ENCODE measurements at places on chromosomes 16 and 17.

- no peak for DNase-seq
Observed at GRCh38 chr16:85144026-85144915, 32.0 kb upstream of the CIBAR2 start.

DNA sequence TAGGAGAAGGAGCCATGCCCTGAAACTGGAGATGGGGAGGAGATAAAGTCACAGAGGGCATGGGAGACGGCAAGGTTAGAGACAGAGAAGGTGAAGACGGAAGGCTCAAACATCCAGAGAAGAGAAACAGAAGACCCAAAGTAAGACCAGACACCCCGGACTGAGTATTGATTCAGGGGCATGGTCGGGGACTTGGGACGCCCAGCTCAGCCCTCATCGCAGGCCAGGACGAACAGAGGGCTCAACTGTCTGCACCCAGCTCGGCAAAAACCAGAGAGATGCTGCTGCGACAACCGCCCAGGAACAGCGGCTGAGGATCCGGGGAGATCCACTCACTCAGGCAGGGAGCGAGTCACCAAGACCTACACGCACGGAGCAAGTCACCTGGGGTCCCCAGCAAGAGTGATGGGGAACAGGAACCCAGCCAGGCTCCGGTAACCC lies 999 bp downstream of the XYLT1 start:
- DNase-seq = no peak

- DNase-seq = no peak
Observed at GRCh38 chr16:57707331-57707730, 12.7 kb downstream of the DRC7 start.

- DNase-seq = peak; percentile 60
Observed at GRCh38 chr17:73068322-73069153, 23.9 kb downstream of the SLC39A11 start.

DNA sequence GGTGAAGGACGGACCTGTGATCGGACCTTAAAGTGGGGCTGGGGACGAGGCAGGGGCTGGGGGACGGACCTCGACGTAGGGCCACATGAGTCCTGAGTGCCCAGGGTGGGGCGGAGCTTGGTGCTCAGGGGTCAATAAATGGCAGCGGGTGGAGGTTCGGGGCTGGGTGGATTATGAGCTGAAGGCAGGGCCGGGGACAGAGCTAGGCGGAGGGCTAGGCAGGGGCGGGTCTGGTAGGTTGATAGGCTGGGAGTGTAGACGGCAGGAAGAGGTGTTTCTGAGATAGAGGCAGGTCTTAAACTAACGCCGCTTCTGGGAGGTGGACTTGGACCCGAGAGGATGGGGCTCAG lies 733 bp downstream of the CHRNB1 start:
- no peak for DNase-seq
